Panc1 (cell line): ENCODE measurements at places on chromosomes 3 and 15. TPM values are rescaled to one million over a fixed set of nuclear protein-coding genes. Genes with fewer than 3 reads are reported as not detected.

GRM2 gene
- 0.21 TPM for total RNA-seq

MCF2L2 gene
- total RNA-seq: 1.0 TPM

UBAP1L gene
- total RNA-seq: 1.7 TPM

PRR20G gene
- not detected for total RNA-seq

CCDC33 gene
- not detected for total RNA-seq

CPA3 gene
- total RNA-seq: not detected

GABRB3 gene
- total RNA-seq: 0.13 TPM

PLA2G4D gene
- not detected for total RNA-seq

ACAN gene
- total RNA-seq: 0.03 TPM

LTK gene
- not detected for total RNA-seq

NANOGP8 gene
- not detected for total RNA-seq
